DND-41 (cell line): ENCODE measurements at places on chromosomes 3 and 15.

DNA sequence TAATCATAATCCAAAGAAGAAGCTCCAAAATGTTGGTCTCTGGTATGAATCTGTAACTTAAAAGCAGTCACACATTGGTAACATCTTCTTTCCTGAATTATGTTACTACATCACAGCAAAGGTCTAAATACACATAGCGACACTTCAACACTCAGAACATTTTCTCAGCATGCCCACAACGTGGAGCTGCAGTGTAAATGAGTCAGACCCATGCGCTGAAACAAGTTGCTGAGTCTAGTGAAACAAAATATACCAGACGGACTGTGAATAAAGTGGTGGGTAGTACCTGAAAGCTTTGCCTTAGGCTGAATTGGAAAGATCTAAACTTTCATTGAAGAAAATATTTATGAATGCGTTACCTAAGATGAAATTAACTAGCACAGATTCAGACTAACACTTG lies 33.2 kb upstream of the GOLGA8B start:
- no peaks in the 10 kb centered on the region for H3K4me1 ChIP-seq
- H3K27ac ChIP-seq: no peak overlapping the region
- H3K36me3 ChIP-seq: no peaks in the 10 kb centered on the region
- DNase-seq: no peak

GRCh38 chr3:13072239-13072599 lies 1.0 kb downstream of the IQSEC1 start:
- H3K36me3 ChIP-seq: no peaks in the 10 kb centered on the region
- peak; percentile 71 for DNase-seq
- H3K4me3 ChIP-seq: no peak overlapping the region
- peak overlapping the region; percentile 99 for H3K27ac ChIP-seq

DNA sequence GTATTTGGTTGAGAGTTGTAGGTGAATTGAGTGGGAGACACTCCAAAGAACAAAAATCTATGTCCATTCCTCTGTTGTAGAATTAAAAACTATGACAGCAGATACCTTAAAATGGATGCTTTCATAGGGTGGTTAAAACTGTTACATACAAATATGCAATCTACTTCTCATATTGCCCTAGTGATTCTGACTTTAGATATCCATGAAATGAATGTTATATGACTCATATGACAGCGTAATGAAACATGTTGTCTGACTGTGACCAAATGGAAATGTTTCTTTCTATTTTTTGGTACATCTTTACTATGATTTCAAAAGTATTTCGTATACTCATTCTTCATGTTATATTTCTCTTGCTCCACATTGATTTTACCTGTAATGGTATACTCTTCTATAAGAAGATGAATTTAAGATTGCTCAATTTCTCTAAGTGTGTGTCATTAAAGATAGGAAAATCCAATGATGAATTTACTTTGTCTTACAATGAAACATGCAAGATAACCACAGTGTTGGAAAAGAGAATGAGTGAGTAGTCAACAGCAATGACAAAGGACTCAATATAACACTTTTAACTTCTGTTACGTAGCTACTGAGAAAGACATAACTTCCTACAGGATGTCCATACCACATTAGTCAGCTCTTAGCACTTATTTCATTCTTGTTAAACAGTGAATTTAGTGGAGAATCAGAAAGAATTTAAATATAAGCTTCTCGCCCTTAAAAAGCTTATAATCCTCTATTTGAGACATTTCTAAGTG lies 79.3 kb upstream of the LSAMP start:
- H3K27me3 ChIP-seq: no peaks in the 10 kb centered on the region
- no peaks in the 10 kb centered on the region for H3K4me1 ChIP-seq
- no peak overlapping the region for H3K4me3 ChIP-seq
- DNase-seq: no peak

- no peaks in the 10 kb centered on the region for H3K27me3 ChIP-seq
- no peak overlapping the region for H3K27ac ChIP-seq
- no peak for DNase-seq
- 0 out of 2 replicates have a peak, but pooled peaks cover 3% of the 10 kb centered on the region for H3K36me3 ChIP-seq
Measured at GRCh38 chr15:67819636-67820035, 5.7 kb upstream of the SKOR1 start.

DNA sequence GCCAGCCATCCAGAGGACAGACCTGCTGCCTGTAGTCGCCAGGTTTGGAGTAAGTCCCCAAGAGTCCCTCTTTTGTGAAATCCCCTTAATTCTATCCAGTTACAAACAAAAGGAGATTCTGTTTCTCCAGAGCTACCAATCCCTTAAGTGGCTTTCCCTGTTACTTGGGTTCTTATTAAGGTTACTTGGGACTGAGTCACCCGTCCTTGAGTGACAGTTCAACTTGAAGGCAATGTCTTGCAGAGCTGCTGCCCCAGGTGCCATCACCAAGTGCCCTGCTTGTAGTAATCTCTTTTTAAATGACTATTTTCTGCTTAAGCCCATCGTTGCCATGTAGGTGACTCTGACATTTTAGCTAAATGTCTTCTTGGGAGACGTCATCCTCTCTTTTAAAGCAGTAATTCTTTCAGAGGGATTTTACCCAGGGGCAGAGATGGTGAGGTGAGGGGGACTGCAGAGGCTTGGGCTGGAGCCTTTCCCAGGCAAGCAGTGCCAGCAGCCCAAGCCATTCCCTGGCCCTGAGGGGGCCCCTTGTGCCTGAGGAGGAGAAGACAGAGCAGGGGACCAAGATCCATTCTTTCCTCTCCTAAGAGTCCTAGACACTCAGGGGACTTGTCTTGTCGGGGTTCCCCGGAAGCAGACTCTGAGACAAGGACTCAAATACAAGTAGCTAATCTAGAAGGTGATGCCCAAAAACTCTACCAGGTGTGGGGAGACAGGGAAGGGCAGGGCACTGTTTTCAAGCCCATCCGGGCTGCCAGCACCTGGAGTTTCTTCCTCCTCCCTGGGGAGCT lies 253.7 kb downstream of the PLCL2 start:
- no peak overlapping the region; the same call in 1 of the 2 replicates for H3K27ac ChIP-seq
- peaks cover 6% of the 10 kb centered on the region for H3K4me1 ChIP-seq
- no peaks in the 10 kb centered on the region for H3K27me3 ChIP-seq
- no peaks in the 10 kb centered on the region for H3K36me3 ChIP-seq
- H3K4me3 ChIP-seq: no peak overlapping the region

DNA sequence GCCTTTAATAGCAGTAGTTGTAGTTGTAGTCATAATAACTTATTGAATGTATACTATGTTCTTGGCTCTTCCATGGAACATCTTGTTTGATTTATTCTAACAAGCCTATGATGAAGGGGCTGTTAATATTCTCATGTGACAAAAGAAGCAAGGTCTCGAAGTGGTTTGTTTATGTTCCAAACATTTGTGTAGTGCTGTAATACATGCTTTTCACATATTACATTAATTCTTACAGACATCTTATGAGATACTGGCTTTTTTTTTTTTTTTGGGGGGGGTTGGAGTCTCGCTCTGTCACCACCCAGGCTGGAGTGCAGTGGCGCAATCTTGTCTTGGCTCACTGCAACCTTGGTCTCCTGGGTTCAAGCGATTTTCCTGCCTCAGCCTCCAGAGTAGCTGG lies 252.3 kb downstream of the PTPRG start:
- H3K36me3 ChIP-seq: no peaks in the 10 kb centered on the region
- no peaks in the 10 kb centered on the region for H3K4me1 ChIP-seq
- no peaks in the 10 kb centered on the region for H3K27me3 ChIP-seq
- DNase-seq: no peak

- no peak overlapping the region for H3K4me3 ChIP-seq
- peaks cover 18% of the 10 kb centered on the region for H3K4me1 ChIP-seq
- no peaks in the 10 kb centered on the region for H3K36me3 ChIP-seq
- H3K27me3 ChIP-seq: no peaks in the 10 kb centered on the region
Measured at GRCh38 chr3:13272831-13273603, 147.1 kb downstream of the NUP210 start.

DNA sequence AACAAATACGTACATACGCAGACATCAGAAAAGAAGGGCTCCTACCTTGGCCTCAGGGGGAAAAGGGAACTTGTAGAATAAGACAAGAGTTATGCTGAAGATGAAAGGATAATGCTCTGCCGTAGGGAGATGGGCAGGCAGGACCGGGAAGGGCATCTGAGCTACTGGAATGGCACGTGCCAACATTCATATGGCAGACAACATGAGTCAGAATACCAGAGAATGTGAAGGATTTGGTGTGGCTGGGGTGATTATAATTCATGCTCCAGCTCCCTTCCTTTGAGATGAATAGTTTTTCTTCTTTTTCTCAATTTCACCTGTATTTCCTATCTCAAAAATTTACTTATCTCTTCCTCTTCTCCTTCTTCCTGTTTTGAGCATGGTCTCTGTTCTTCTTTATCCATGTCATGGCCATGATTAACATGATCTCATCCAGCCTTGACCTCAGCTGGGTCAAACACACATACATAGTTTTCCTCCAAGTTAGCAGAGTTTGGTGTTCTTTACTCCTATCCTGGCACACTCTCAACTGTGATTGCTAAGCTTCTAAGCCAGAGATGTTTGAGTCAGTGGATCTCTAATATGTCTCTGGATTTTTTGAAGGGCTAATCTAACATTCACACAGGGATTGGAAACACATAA lies 507.0 kb downstream of the FOXP1 start:
- H3K4me1 ChIP-seq: no peaks in the 10 kb centered on the region
- H3K27ac ChIP-seq: no peak overlapping the region
- peaks cover 3% of the 10 kb centered on the region; the same call in 1 of the 2 replicates for H3K36me3 ChIP-seq
- DNase-seq: no peak
- H3K27me3 ChIP-seq: no peaks in the 10 kb centered on the region
- H3K4me3 ChIP-seq: no peak overlapping the region

GRCh38 chr3:38367779-38368178 lies 21.2 kb downstream of the XYLB start:
- H3K36me3 ChIP-seq: peaks cover 71% of the 10 kb centered on the region
- H3K27ac ChIP-seq: no peak overlapping the region
- H3K27me3 ChIP-seq: no peaks in the 10 kb centered on the region
- no peaks in the 10 kb centered on the region for H3K4me1 ChIP-seq

- DNase-seq: no peak
- no peaks in the 10 kb centered on the region for H3K27me3 ChIP-seq
Measured at GRCh38 chr3:166837535-166837934, 542.6 kb downstream of the ZBBX start.

GRCh38 chr15:55846116-55846707 lies 103.3 kb upstream of the PRTG start:
- peak; percentile 51 for DNase-seq
- peaks cover 6% of the 10 kb centered on the region for H3K36me3 ChIP-seq
- H3K4me3 ChIP-seq: no peak overlapping the region
- no peaks in the 10 kb centered on the region for H3K4me1 ChIP-seq
- H3K27me3 ChIP-seq: no peaks in the 10 kb centered on the region

DNA sequence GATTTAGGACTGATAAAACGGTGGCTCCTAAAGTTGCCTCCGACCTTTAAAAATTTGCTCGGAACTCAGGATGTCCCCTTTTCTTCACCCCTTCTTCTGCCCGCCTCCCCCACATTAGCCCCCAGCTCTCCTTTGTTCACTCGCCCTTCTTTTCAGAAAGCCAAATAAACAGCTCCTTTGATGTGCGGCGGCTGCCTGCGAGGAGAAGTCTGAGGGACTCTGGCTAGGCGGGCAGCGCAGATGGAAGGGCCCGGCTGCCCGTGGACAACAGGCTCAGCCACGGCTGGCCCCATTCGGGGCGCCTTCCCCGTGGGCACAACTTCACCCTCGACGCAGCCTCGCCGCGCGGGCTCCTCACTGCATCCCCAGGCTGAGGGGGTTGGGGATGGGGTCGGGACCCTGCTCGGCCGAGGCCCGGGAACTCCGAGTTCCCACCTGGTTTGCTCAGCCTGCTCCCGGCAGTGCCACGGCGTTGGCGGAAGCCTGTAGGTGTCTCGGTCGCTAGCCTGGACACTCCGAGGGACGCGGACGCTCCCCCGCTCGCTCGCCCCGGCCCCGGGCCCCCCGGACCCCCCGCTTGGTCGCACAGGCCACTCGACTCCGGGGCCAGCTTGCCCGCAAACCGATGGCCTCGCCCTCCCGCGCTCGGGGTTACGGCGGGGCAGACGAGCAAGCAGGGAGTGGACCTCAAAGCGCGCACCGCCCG lies 897 bp upstream of the TLE3 start:
- peaks cover 69% of the 10 kb centered on the region for H3K27me3 ChIP-seq
- H3K4me1 ChIP-seq: peaks cover 69% of the 10 kb centered on the region
- peaks cover 15% of the 10 kb centered on the region for H3K36me3 ChIP-seq
- peak overlapping the region; percentile 46 for H3K4me3 ChIP-seq
- DNase-seq: peak; percentile 56

DNA sequence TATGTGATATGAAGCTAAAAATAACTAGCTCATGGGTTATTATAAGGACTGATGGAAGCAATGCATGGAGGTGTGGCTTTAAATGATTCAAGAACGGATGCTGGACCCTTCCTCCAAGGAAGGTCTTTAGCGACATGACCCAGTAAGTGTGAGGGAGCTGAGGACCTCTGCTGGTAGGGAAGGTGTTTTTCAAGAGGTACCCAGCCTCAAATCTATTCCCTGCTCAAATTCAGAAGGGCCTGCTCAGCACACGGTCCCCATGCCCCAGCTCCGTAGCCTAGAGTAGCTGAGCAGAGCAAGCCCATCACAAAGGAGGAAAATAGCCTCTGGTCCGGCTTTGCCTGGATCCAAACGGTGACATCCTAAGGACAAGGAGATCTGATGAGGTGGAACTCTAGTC lies 266.2 kb upstream of the IGF1R start:
- H3K4me3 ChIP-seq: no peak overlapping the region
- H3K27ac ChIP-seq: no peak overlapping the region
- H3K4me1 ChIP-seq: no peaks in the 10 kb centered on the region
- peaks cover 27% of the 10 kb centered on the region for H3K27me3 ChIP-seq

DNA sequence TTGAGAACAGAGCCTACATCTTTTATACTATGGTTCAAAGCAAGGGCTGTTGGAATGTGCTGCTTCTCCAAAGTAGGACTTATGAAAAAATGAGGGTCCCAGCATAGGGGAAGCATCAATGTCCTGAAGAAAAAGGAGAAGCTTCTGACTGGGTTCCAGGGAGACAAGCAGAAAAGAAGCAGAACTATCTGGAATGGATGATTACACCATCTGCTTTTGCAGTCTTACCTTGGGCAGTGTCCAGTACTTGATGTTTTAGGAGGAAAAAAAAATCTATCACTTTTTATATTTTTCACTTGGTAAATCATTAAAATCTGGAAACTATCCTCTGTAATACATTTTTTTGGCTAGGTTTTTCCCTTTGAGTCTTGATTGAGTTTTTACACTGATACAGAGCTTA lies 57.9 kb upstream of the DPH6 start:
- no peak for DNase-seq
- no peak overlapping the region for H3K27ac ChIP-seq
- H3K27me3 ChIP-seq: no peaks in the 10 kb centered on the region
- no peaks in the 10 kb centered on the region for H3K4me1 ChIP-seq
- H3K4me3 ChIP-seq: no peak overlapping the region

- no peak overlapping the region for H3K4me3 ChIP-seq
- peaks cover 11% of the 10 kb centered on the region for H3K27me3 ChIP-seq
- no peaks in the 10 kb centered on the region for H3K36me3 ChIP-seq
- H3K4me1 ChIP-seq: no peaks in the 10 kb centered on the region
Measured at GRCh38 chr15:79676621-79677020, 220.2 kb downstream of the MTHFS start.

GRCh38 chr15:88131937-88132336 lies 124.6 kb downstream of the NTRK3 start:
- no peak overlapping the region for H3K27ac ChIP-seq
- H3K36me3 ChIP-seq: no peaks in the 10 kb centered on the region
- no peak for DNase-seq
- no peaks in the 10 kb centered on the region for H3K4me1 ChIP-seq
